Femur (tissue), 1 donor: ENCODE measurements at places on chromosomes 3 and 15.

DNA sequence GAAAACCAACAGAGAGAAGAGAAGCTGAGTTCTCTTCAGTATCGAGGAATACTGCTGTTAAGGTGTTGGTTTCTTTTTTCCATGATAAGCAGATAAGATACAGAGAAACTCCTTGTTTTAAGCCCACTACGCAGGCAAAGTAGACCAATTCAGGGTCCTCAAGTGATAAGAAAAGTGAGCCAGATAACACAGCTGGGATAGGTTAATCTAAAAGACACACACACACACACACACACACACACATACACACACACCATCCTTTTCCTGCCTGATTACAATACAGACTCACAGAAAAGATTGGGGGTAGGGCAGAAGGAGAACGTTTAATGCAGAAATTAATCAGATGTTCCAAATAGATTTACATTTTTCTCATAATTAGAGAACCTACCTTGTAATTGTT, 6.5 kb upstream of the PHLDB2 start:
- DNase-seq: no peak

GRCh38 chr3:70614111-70614510, 301.7 kb upstream of the MDFIC2 start:
- no peak for DNase-seq

GRCh38 chr15:72231833-72232478, 966 bp upstream of the PKM start:
- DNase-seq: peak; percentile 37

DNA sequence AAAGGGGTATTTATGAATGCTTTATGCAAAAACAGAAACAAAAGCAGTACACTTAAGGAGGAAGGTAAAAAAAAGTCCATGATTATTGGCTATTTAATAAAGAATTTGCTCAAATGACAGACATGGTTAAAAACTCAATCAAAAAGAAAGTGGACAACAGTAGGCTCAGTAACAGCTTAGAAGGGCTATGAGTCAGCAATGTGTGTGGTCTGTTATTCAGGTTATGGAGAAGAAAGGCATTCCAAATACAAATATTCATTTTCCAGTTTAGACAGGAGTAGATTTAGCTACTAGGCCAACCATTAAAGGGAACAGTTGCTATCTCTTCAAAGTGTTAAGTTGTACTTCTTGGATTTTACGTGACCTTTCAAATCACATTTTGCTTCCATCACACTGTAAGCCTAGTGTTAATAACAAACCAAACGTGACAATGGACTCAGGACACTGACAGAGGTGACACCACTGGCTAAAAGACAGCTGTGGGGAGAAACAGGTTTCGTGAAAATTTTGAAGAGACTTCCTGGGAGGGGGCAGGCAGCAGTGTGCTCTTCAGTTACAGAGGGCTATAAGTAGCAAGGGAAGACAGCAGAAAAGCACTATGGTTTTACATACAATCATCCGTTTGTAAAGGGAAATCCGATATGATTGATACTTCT, 41.7 kb upstream of the MYO5C start:
- no peak for DNase-seq

DNA sequence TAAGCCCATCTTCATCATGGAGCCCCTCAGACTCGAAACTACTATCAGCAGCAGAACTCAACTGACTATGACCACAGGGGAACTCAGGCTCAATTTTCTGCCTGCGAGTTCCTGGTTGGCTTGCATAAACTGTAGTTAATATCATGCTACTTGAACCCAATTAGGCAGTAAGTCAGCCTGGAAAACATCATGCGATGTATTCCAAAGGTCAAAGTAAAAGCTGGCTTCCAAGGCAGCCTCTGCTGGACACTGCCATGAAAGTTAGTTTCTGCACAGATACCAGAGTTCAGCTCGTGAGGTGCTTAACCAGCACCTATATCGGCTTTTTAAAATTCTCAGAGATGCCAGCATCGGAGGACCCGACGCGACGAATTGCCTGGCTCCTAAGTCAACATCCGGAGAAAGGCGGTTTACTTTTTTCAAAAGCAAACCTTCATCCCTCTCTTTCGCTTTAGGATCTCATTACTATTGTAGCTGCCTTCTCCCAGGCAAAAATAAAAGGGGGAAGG, 3.8 kb downstream of the ANP32A start:
- DNase-seq: no peak
